ENCODE measurements at places on chromosomes 6 and 20.

- H3K27me3 ChIP-seq, result no peaks in the 10 kb centered on the region
- no peak overlapping the region for H3K27ac ChIP-seq
- no peak for DNase-seq
- peaks cover 26% of the 10 kb centered on the region for H3K36me3 ChIP-seq
- no peak overlapping the region for H3K4me3 ChIP-seq
Measured at GRCh38 chr20:38838326-38838725, 32.8 kb downstream of the PPP1R16B start.

- no peaks in the 10 kb centered on the region for H3K36me3 ChIP-seq
- no peak overlapping the region for H3K27ac ChIP-seq
- DNase-seq, result no peak
- no peak overlapping the region for H3K4me3 ChIP-seq
Measured at GRCh38 chr6:17504005-17504404, 96.1 kb upstream of the FAM8A1 start.

GRCh38 chr6:20366082-20366830 lies 35.4 kb upstream of the E2F3 start:
- no peaks in the 10 kb centered on the region for H3K36me3 ChIP-seq
- H3K4me3 ChIP-seq, result no peak overlapping the region
- H3K27me3 ChIP-seq, result no peaks in the 10 kb centered on the region
- no peak overlapping the region for H3K27ac ChIP-seq
- no peaks in the 10 kb centered on the region for H3K4me1 ChIP-seq
- DNase-seq, result no peak

- H3K4me1 ChIP-seq, result peaks cover 12% of the 10 kb centered on the region
- DNase-seq, result peak; percentile 32
- H3K4me3 ChIP-seq, result no peak overlapping the region
- H3K36me3 ChIP-seq, result no peaks in the 10 kb centered on the region
- H3K27ac ChIP-seq, result no peak overlapping the region
Measured at GRCh38 chr6:43838276-43839036, 68.4 kb downstream of the VEGFA start.

GRCh38 chr6:151870375-151870774 lies 62.9 kb downstream of the ESR1 start:
- no peaks in the 10 kb centered on the region for H3K4me1 ChIP-seq
- no peak overlapping the region for H3K4me3 ChIP-seq
- no peaks in the 10 kb centered on the region for H3K27me3 ChIP-seq
- H3K27ac ChIP-seq, result no peak overlapping the region
- no peaks in the 10 kb centered on the region for H3K36me3 ChIP-seq

Data from spinal cord (tissue), 10 donors.